ENCODE measurements at places on chromosomes 13 and 19.

DNA sequence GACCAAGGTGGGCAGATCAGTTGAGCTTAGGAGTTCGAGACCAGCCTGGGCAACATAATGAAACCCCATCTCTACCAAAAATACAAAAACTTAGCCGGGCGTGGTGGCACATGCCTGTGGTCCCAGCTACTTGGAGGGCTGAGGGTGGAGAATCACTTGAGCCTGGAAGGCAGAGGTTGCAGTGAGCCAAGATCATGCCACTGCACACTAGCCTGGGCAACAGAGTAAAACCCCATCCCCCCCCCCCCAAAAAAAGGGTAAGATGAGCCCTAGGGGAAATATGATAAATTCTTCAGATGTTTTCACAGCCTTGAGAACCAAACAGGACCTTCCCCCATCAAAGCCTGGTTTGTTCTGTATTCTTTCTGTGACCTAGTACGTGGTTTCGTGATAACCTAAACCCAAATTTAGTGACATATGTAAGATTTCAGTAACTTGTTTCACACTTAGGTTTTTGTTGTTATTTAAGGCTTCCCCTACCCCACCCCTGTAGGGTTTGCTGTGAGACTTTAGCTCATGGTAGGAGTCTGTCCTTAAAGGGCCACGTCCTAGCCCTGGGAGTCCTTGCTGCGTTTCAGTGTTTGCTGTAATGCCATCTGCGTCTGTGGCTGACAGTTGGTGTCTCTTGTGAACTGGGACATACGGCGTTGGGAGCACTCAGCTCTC is 49.6 kb downstream of the MYO9B start:
- peak overlapping the region; percentile 91 for H3K27ac ChIP-seq
- H3K4me3 ChIP-seq: peak overlapping the region; percentile 63
- H3K27me3 ChIP-seq: no peaks in the 10 kb centered on the region

DNA sequence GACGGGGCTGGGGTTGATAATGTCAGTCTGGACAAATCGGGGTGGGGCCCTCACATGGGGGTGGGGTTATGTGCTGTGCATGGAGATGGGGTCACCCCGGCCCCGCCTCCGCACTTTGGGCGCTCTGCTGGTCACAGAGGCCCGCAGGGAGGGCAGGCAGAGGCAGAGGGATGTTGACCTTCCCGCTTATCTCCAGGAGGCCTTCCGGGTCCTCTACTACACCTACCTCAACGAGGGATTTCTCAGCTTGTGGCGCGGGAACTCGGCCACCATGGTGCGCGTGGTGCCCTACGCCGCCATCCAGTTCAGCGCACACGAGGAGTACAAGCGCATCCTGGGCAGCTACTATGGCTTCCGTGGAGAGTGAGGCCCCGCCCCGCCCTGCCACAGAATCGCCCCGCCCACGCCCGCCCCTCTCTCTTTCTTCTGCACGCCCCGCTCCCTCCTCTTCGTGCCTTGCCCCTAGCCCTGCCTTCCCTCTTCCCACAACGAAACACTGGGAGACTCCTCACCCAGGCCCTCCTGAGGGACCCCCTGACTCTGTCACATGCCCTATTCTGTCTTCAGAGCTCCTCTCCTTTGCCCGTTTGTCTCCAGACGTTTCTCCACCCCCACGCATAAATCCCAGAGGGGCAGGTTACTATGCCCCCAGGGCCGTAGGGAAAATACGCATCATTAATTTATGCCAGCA is 32.8 kb downstream of the TMEM161A start:
- H3K27ac ChIP-seq: no peak overlapping the region
- H3K4me3 ChIP-seq: peak overlapping the region; percentile 21
- peak; percentile 20 for DNase-seq
- no peaks in the 10 kb centered on the region for H3K4me1 ChIP-seq
- no peaks in the 10 kb centered on the region for H3K36me3 ChIP-seq

GRCh38 chr13:20064128-20064527 is 96.7 kb downstream of the GJA3 start:
- H3K36me3 ChIP-seq: peaks cover 32% of the 10 kb centered on the region
- DNase-seq: no peak
- no peak overlapping the region for H3K27ac ChIP-seq
- no peak overlapping the region for H3K4me3 ChIP-seq

DNA sequence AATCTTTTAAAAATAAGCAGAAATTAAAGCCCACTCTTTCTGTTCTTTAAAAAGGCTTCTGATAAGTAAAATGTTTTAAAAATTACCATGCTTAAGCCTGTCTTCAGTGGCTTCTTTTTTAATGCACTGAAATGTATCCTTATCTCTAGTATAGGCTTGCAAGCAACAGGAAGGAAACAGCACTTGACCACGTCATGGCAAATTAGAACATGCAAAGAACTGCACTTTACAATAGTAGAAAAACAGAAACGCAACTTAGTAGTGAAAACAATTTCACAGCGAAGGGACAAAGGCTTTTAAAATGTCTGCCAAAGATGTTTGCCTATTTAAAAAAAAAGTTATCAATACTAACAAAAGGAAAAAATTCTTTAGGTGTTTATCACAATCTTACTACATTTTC is 36.3 kb downstream of the ELF1 start:
- H3K4me1 ChIP-seq: peaks cover 46% of the 10 kb centered on the region
- peak overlapping the region; percentile 92 for H3K27ac ChIP-seq
- DNase-seq: peak; percentile 76

GRCh38 chr13:44842158-44842557 is 147.1 kb downstream of the NUFIP1 start:
- DNase-seq: no peak
- no peaks in the 10 kb centered on the region for H3K4me1 ChIP-seq
- no peak overlapping the region for H3K27ac ChIP-seq
- H3K36me3 ChIP-seq: no peaks in the 10 kb centered on the region

DNA sequence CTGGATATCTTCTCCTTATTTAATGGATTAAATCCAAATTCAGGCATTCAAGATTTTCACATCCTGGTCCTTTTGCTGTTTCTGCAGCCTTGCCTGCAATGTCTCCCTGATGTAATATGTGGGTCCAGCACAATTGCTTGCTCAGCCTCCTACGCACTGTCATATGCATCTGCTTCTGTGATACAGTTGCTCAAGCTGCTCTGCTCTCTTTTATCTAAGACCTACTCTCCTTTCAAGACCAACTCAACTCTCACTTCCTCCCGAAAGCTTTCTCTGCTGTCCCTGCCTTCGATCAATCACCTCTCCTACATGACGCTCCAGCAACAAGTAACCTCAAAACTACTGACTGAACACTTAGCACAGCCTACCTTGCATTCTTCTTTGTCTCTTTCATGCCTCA is 138.2 kb downstream of the DCLK1 start:
- no peak overlapping the region for H3K4me3 ChIP-seq
- DNase-seq: no peak
- H3K27ac ChIP-seq: no peak overlapping the region
- H3K27me3 ChIP-seq: no peaks in the 10 kb centered on the region
- no peaks in the 10 kb centered on the region for H3K36me3 ChIP-seq
